Right atrium auricular region (tissue), 2 donors: ENCODE measurements at places on chromosomes 1 and 21.

DNA sequence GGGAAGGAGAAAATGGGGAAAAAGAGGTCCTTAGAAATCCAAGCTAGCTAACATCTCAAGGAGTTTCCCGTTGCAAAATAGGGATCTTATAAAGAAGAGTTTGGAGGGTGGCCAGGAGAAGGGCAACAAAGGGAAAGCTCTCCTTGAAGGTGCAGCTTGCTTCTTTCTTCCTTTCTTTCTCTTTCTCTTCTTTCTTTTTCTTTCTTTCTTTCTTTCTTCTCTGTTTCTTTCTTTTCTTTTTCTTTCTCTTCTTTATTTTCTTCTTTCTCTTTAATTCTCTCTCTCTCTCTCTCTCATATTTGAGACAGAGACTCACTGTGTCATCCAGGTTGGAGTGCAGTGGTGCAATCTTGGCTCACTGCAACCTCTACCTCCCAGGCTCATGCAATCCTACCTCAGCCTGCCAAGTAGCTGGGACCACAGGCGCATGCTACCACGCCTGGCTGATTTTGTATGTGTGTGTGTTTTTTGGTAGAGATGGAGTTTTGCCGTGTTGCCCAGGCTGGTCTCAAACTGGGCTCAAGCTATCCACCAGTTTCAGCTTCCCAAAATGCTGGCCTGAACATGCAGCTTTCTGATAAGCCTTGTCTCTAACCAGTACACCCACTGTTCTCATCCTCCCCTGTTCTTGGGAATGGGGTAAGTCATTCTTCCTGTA lies 44.4 kb downstream of the RNF11 start:
- DNase-seq: peak; percentile 53

GRCh38 chr1:9263984-9264872 lies 28.5 kb upstream of the SPSB1 start:
- DNase-seq: no peak

DNA sequence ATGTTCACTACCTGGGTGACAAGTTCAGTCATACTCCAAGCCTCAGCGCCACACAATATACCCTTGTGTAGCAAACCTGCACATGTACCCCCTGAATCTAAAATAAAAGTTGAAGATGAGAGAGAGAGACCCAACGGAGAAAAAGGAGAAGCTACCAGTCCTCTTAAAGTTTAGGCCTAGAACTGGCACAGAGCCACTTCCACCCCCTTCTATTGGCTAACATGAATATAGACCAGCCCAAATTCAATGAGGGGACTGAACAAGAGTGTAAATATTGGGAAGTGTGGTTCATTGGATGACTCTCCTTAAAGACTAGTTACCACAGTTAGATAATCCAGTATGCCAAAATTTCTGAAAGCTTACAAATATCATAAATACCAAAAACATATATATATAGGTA lies 139.9 kb upstream of the ATP1B1 start:
- no peak for DNase-seq

- no peak for DNase-seq
These were observed 58.6 kb upstream of the NTPCR start for GRCh38 chr1:232891656-232892317.

- no peak for DNase-seq
These were observed 89.6 kb downstream of the RERE start for GRCh38 chr1:8727809-8728213.

- DNase-seq: no peak
These were observed 50.1 kb downstream of the CHD5 start for GRCh38 chr1:6130036-6130435.

GRCh38 chr1:206106328-206107167 lies 10.6 kb downstream of the AVPR1B start:
- DNase-seq: peak; percentile 89

DNA sequence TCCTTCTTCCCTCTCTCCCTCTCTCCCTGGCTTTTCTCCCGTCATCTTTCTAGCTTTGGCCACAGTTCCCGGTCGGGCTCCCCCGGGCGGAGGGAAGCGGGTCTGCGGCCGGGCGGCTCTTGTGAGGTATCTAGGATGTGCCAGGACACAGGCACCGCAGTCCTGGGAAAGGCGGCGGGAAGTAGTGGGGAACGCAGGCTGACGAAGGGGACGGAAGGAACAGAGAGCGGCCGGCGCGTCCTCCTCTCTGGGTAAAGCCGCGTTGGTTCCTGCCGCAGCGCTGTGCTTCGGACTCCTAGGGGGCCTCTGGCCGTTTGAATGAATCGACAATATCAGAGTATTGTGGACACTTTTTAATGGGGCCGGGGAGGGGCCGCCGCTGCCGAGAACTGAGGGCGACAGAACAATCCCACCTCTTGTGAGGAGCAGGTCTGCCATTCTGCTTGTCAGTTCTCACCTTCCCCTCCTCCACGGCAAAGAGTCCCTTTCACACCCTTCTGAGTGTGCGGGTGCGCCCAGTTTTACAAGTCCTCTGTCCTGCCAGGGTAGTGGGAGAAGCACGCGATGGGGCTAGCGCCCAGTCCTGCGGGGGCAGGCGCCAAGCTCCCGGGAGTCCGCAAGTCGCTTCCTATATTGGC lies 1.2 kb upstream of the LHX9 start:
- no peak for DNase-seq

DNA sequence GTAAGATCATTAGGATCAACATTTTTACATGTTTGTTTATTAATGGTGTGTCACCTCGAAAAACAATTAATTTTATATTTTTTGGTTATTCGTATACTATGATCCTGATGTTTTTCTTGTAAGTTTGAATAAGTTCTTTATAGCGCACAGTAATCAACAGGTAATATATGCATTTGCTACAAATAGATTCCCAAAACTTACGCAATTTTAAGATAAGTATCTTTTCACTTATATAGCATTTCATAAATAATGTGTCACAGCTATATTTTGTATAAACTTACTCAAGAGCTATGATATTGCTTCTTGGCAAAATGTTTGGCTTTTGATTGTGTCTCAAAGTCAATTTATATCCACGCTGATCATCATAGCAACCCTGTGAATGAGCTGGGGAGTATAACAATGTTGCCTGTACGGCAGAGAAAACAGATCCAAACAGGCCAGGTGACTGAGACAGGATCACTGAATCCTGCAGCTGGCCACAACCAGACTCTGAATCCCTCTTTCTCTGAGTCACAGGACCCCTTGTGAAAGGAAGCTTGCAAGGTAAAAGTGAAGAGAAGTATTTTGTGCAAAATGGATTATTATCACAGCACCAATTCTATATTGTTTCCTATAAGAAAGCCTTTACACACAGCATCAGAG lies 48.6 kb downstream of the GNG12 start:
- DNase-seq: no peak

DNA sequence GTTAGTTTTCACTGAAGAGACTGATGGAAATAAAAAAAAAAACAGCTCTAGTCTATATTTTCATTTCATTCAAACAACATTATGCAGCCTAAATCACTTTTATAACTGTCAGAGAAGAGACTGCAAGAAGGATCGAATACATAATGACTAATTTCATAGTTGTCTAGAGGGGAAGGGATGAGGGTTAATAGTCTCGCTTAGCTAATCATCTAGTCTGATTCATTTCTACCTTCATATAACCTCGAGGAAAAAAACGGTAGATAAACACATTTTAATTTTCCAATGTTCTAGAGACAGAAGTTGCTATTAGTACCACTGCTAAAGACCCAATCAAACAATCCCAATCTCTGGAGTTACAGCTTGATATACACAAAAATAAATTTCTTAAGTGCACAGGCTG lies 3.5 kb downstream of the FUBP1 start:
- DNase-seq: no peak

DNA sequence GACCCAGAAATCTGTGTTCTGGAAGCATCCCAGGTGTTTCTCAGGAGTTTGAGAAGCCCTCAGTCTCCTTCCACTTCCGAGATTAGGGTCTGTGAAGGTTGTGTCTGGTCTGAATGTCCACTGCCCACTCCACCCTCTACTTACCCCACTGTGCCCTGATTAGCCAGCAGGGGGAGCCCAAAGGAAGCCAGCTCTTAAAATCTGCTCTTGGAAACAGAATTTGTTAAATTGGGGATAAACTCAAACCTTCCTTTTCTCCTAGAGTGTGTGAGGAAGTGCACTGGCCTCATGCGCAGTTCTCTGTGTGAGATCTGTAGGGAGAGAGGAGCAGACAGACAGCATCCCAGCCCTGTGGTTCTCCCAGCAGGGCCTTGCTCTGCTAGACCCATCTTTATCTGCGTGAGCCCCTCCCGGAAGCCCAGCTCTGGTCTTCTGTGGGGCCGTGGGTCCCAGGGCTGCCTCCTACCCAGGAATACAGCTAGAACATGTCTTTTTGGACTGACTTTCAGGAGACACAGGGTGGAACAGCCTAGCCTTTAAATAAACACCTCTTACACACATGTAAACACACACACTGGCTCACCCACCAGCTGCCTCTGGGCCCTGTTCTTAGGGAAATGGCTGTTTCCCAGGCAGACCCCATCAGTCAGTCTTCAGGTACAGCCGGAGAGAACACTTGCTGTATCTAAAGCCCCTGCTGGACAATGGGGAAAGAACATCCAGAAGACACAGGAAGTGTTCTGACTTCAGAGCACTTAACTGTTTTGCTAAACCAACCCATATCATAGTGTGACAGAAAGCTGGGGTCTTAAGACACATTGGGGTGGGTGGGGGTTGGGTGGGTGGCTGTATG lies 52.2 kb downstream of the SMYD2 start:
- DNase-seq: peak; percentile 71

DNA sequence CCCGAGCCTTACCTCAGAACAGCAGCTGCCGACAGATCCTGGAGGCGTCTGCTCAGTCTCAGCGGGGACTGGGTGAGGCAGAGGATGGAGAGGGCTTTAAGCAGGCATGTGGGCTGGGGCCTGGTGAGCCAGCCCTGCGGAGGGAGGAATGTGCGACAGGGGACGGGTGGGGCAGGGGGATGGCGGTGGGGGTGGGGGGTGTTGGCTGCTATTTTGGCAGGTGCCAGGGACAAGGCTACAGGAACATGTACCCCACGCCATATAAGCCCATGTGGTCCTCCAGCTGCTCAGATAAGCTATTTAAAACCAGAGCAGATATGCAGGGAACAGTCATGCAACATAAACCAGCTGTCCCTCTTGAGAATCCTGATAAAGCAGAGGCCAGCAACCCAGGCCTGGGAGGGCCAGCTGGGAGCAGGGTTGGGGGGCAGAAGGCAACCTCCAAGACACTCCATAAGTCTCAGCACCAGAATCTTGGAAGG lies at the start of gene TNNT2:
TNNT2 (minus strand) TSS at position 70 of the 482 bp plus-strand sequence. CDS start 4,426 bp downstream, outside the sequence.
- peak; percentile 68 for DNase-seq

DNA sequence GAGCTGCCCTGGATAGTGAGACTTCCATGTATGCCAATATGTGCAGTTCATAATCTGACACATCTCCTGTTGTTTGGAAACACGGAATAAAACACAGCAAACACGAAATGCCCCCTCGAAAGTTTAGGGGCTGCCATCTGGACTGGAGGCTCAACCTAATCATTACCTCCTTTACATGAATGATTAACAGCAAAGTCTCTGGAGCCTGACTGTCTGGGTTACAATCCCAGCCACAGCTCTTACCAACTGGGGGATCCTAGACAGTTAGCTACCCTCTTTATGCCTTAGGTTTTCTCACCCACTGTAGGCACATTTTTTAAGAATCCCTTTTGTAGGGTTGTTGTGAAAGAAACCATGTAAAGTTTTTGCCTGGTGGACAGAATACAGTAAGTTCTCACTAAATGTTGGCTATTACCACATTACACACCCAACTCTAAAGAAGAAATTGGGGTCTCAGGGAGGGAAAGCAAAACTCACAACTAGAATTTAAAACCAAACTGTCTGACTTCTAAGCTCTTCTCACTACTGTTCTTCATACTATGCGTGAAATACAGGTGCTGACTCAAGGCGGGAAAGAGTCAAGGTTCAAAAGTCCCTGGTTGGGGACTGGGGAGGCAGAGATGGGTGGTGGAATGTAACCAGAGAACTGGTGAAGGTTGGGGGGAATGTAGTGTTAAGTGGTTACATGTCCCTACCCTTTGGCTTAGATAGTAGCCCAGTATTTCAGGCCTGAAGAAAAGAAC lies 24.2 kb downstream of the CYP4A22 start:
- DNase-seq: no peak

DNA sequence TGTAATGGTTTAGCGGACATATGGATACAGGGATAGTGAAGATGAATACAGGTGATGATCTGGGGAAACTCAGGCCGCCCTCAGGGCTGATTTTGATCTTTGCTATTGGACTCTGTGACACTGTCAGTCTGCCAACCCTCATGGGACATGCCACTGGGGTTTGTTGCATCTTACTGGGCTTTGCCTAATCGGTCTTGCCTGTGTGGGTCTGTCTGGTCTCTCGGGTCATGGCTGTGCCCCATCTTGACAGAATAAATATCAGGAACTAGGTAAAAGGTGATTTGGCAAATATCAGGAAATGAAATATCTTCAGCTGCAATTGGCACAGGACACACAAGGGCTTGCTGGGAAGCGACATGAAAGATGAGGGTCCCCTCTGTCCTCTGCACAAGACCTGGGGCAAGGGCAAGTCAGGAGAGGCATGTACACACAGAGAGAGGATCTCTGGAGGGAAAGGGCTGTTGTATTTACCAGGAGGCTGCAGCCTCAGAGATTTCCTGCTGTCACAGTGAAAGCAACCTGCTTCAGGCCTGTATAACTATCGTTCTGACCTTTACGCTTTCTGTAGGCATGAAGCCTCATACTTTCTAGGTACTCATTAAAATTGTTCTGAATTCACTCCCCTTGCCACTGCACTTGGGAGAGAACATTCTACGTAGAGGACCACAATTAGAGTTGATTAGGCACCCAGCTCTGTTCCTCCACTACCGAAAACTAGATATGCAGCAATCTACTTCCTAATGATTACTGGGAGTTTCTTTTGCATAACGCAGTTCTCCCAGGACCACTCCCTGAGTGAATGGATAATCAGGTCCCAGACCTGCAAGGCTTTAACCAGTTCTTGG lies 52.0 kb upstream of the GADD45A start:
- no peak for DNase-seq

DNA sequence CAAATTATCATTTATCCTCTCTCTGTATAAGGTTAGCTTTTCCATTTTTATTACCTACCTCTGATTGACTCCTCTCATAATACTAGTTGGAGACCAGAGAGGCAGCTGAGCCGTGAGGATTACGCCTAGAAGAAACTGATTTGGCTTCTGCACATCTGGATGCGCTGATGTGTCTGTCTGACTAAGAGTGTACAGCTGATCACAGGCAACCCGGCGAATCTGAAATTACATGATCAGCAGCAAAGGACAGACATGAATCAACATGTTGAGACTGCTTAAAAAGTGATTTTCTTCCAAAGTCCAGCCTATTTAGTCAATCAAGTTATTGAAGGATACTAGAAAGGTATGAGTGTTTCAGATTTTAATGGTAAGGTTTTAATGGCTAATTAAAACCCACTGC lies 81.2 kb downstream of the PCSK9 start:
- no peak for DNase-seq

DNA sequence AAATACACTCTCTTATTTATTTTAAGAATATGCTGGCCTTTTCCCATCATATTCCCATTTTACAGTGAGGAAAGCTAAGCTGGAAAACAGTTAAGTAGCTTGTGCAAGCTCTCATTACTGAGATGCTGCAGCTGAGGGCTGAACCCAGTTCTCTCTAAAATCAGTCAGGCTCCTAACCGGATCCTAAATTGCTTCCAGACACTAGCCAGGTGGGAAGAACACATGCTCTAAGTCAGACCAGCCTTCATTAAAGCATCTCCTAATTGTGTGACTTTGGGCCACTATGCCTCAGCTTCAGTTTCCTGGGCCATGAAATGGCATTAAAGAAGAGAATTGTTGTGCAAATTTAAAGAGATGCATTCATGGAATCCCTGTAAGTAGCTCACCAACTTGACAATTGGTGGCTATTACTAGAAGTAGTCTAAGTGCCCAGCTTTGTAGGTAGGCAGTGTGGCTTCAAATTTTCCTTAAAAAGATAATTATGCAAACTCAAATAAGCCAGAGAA lies 228.4 kb downstream of the DAB1 start:
- DNase-seq: no peak

- DNase-seq: no peak
These were observed 68.3 kb downstream of the PTGER3 start for GRCh38 chr1:70979313-70979712.
